Stimulated activated CD4-positive, alpha-beta T cell treated with anti-CD3 and anti-CD28 coated beads, TNF-alpha, amount 100 ng/mL, for 4 hours (primary cell): ENCODE measurements at places on chromosomes 3 and 15.

- no peak for DNase-seq
Measured at GRCh38 chr3:114218006-114218405, 19.4 kb downstream of the ZNF80 start.

DNA sequence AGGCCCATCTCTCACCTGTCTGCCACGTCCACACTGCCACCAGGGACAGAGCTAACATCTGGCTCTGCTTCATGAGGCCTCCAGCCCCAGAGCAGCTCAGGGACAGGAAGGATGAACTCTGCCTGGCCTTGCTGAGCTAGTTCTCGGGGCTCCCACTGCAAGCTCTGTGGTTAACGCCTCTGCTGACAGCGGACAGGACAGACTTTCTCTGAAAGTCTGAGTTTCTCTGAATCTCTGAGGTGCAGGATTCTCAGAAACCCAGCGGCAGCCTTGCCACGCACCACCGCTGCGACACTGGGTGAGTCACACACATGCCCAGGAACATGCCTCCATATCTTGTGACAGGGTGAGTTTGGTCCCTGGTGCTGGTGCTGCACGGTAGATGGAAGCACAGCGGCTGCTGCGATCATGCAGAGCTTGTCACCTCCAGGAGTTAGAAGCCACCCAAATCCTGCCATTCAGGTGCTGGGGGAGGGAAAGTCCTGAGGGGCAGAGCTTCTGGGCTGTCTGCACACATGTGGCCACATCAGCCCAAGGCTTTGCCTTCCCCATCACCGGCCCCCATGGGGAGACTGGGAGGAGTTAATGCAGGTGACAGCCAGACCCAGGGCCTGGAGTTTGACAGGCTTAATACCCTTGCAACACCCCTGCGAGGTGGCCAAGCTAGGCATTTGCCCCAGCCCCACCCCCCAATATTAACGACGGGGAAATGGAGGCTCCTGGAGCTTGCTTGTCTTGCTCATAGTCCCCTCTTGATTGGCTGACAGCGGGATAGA, 267.0 kb downstream of the PLCL2 start:
- peak; percentile 75 for DNase-seq

GRCh38 chr15:28911310-28911931, 25.6 kb downstream of the APBA2 start:
- no peak for DNase-seq

- DNase-seq, result no peak
Measured at GRCh38 chr3:32844914-32845313, 27.1 kb downstream of the TRIM71 start.

- DNase-seq, result no peak
Measured at GRCh38 chr3:110069761-110070160, 732.4 kb upstream of the DPPA4 start.

GRCh38 chr15:90001062-90001682, at the start of gene ZNF710:
Gene ZNF710 (plus strand): TSS chr15:90001324. CDS start chr15:90067138, 65,814 bp downstream.
- DNase-seq, result no peak

GRCh38 chr15:70215951-70216350, 118.2 kb upstream of the TLE3 start:
- no peak for DNase-seq

DNA sequence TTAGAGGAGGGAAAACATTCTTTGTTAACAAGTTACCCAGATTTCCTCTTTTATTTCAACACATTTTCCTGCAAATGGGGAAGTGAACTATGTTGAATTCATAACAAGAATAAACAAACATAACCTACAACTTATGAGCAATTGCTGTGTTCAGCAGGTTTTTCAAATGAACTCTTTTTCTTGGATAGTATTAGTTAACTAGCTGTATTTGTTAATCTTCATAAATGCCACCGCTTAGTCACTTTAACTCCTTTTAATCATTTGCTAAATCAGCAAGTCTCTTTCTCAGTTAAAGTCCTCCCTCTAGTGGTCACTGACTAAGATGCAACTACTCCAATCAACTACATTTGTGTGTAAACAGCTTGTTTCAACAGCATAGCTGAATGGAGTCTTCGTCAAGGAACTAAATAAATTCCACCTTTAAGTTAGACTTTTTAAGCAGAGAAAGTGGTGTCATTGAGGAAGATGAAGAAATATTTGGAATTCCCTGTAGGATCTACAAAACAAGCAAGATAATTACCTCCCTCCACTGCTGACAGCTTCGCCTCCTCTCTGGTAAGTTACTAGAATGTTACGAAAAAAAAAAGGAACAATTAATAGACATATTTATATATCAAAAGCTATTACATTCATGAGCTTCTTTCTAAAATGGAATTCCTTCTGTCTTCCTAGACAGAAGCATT, 1122.0 kb downstream of the ROBO1 start:
- no peak for DNase-seq

DNA sequence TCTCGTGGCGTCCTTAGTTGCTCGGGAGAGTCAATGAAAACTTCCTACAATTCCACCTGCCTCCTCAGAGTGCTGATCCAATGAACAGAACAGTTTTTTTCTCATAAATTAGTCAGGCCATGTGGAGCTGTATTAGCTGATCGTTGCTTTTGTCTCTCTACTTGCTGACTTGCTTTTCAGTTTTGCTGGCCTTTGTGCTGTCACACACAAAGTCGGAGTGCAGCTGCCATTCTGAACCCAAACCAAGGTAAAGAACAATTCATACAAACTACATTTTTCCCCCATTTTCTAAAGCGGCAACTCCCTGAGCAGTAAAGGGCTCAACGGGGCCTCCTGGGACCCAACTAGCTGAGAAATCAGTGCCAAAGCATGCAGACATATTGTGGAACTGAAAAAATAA, 43.1 kb downstream of the MEIS2 start:
- DNase-seq, result no peak

- no peak for DNase-seq
Measured at GRCh38 chr15:36970522-36970921, 129.8 kb downstream of the MEIS2 start.

DNA sequence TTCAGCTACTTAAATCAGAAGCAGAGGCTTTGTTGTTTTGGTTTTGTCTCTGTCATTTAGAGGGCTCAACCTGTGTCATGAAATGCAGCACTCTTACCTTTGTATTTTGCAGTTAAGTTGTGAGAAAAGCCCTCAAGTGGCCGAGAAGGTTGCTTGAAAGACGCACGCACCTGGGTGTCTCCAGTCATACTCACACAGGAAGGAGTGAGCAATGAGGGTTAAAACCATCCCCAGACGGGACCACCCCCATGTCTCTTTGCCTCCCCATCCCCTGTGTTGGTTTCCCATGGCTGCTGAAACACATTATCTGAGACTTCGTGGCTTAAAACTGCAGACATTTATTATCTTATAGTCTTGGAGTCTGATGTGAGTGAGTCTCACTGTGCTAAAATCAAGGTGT, 376.1 kb upstream of the CFAP20DC start:
- DNase-seq, result no peak

DNA sequence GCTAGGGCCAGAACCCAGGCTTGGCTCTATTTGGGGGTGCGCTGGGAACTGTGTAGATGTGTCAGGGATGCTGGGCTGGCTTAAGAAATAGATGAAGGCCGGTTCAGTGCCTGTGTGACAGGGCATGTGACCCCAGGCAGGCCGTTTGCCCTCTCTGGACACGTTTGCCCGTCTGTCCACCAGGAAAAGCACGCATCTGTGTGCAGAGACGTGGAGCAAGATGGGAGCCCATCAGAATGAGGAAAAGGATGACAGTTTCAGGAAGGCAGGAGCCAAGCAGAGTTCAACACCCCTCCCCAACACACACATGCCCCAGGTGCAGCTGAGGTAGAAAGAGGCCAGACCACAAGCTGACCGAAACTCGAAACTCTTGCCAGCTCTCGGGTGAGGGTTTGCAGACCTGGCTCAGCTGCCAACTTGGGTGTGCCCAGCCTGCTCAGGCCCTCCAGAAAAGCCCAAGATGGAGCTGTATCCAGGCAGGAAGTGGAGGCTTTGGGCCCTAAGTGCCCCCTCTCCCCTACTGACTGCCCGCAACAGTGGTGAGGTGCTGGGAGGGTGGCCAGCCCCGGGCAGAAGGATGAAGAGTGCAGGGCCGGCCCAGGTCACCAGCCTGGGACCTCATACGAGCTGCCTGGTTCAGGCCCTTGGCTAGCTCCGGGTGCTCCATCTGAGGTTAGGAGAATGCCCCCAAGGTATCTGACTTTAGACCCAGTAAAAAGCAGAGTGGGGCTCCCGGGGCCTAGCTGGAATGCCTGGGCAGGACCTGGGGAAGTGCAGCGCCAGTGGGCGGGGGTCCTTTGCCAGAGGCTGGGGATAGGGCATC, 10.2 kb upstream of the MESP1 start:
- no peak for DNase-seq

DNA sequence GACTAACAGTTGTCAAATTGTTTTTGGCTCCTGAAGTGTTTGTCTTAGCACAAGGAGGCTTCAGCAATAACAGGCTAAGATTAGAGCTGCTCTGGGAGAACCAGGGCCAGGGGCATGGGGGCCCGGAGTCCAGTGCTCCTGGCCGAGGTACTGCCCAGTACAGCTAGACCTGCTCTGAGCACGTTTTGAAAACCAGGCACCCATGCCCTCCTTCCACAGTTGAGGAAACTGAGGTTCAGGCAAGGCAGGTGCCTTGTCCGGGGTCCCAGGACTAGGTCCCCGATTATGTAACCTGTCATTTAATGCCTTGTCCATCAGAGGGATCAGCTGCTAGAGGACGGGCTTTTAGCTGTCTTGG, 19.2 kb downstream of the KBTBD13 start:
- DNase-seq, result no peak

GRCh38 chr15:74504418-74504817, 36.6 kb upstream of the ARID3B start:
- no peak for DNase-seq

DNA sequence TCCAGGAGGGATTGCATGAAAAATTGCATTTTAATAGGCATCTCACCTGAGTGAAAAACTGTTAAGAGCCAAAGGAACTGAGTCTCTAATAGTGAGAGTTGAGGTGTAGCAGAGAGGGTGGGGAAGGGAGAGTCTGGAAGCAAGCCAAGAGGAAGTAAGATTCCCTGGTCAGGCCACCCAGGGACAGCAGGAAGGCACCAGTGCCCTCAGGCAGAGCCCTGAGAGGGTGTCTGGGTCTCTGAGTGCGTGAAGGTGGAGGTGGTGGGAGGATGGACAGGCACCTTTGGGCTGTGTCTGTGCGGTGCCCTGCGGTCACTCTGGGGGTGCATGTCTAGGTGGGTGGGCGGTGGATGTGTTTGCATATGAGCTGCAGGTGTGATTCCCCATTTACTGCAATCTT, 300.4 kb upstream of the ROPN1 start:
- no peak for DNase-seq

DNA sequence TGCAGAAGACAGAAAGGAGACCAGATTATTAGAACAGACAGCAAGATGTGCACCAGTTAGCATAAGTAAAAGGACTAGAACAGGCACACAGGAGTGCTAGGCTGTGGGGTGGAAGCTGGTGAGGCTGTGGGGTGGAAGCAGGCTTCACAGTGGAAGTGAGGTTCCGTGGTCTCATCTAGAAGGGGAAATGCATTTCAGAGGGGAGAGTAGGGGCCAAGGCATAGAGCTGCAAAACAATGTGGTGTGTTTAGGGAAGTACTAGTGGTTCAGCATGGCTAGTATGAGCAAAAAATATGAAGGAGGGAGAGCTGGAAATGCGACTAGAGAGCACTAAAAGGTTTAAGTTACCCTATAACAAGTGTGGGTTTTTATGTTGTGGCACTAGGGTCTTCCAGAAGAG, 6.5 kb downstream of the POPDC2 start:
- DNase-seq, result no peak

- DNase-seq, result no peak
Measured at GRCh38 chr15:81087066-81087465, 47.0 kb upstream of the CFAP161 start.

GRCh38 chr3:73504239-73504638, 120.5 kb downstream of the PDZRN3 start:
- no peak for DNase-seq

DNA sequence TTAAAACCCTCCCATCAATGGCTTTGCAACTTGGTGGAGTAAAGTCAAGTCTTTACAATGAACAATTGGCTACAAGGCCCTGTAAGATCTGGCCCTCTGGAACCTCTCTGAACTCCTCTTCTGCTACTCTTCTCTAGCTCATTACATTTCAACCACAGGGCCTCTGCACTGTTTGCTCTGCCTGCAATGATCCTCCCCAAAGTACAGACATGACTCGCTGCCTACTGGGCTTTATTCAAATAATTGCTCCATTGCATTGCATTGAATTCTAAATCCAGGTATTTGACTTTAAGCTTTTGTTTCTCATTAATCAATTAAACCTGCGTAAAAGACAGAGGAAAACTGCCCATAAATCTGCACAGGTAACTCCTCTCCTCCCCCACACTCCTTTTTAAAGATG, 96.7 kb downstream of the CD47 start:
- no peak for DNase-seq

DNA sequence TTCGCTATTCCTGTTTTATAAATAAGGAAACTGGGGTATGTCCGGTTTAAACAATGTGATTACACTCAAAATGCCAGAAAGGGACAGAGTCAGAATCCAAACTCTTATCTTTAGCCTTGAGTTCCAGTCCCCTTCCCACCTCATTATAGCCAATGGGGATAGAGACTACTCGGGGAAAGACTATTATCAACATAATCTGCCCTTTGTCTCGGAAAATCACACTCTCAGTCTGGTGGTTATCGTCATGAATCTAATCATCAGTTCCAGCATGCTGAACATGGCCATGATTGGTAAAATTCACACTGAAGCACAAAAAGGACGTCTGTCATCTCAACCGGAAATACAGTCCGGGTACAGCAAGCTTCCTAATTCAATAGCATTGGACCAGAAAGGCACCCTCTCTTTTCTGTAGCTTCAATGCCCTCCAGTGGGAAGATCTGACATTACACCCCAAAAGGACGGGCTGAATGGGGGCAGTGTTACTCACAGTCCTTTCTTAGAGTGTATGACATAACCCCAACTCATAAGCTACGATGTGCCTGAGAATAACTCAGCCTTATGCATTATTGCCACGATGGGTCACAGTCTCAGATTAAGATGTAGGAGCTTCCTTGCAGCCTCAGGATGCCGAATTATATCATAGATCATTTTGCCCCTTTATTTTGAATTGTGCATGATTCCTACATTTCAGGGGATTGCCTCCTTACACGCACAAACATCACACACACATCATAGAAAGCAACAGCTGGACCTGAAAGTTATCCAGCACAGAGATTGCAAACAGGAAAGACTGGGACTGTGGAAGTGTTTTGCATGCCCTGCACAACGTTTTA, 390.4 kb upstream of the LMCD1 start:
- DNase-seq, result peak; percentile 34

DNA sequence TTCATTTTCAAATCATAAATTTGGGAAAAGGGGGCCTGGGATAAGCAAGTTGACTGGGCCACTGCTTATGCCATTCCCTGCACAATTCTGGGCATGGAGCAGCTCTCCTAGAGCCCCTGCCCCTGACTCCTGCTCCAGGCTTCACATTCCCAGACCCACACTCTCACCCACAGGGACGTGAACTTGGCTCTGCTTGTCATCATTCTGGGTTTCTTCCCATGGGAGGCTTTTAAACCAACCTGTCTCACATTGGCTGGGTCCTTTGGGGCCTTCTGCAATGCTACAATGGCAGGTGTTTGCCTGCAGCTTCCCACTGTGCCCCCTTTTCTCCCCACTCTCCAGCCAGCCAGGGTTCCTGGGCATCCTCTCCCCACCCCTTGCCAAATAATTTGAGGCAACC, 49.1 kb downstream of the CYP19A1 start:
- no peak for DNase-seq

GRCh38 chr15:99015698-99016568, 8.3 kb upstream of the PGPEP1L start:
- DNase-seq, result no peak
